Memory B cell (primary cell): ENCODE measurements at places on chromosomes 6 and 20.

GRCh38 chr20:39547546-39548408 lies 585.6 kb downstream of the DHX35 start:
- H3K4me1 ChIP-seq = peaks cover 25% of the 10 kb centered on the region
- H3K4me3 ChIP-seq = no peak overlapping the region
- no peak for DNase-seq
- peaks cover 5% of the 10 kb centered on the region for H3K36me3 ChIP-seq

DNA sequence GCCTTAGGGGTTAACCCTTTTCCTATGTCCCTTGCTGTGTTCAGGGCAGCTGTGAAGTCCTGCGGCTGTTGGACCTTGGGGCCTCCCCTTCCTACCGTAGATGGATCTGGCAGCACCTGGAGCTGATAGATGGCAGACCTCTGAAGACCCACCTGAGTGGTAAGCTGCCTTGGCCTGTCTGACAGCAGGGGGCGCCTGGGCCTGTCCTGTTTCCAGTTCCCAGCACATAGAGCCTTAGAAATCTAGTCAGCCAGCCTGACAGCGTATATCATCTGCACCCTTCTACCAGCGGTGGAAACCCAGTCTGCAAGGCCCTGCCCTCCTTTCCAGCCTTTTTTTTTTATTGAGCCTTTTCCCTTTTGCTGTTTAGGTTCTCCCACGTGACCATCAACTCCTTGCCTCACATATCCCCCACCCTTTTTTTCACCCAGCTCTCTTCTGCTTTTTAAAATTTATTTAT lies 26.6 kb downstream of the CNBD2 start:
- peak; percentile 84 for DNase-seq
- no peaks in the 10 kb centered on the region for H3K27me3 ChIP-seq
- no peaks in the 10 kb centered on the region for H3K36me3 ChIP-seq
- H3K27ac ChIP-seq = no peak overlapping the region
- peaks cover 12% of the 10 kb centered on the region for H3K4me1 ChIP-seq

DNA sequence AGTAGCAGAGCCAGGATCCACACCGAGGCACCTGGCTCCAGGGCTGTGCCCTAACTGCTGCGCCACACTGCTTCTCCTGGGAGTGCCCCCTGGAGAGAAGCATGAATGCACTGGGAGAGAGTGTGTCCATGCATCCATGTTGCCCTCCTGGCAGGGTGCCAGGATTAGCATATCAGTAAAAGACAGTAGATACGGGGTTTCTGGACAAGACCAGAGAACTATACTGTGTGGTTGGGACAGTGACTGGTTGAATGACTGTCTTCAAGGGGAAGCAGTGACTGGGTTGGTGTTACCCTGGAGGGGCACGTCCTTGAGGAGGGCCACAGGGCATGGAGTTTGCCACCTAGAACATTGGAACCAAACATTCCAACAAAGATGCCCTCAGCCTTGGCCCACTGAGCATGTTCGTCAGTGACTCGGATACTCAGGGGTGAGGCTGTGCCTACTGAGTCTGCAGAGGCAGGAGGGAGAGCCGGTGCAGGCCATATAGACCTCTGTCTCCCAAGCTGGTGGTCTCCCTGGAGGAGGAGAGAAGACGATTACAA lies 288.8 kb downstream of the CDC5L start:
- peaks cover 4% of the 10 kb centered on the region for H3K27me3 ChIP-seq
- H3K4me3 ChIP-seq = no peak overlapping the region
- no peaks in the 10 kb centered on the region for H3K36me3 ChIP-seq
- no peak for DNase-seq
- no peak overlapping the region for H3K27ac ChIP-seq
- no peaks in the 10 kb centered on the region for H3K4me1 ChIP-seq

DNA sequence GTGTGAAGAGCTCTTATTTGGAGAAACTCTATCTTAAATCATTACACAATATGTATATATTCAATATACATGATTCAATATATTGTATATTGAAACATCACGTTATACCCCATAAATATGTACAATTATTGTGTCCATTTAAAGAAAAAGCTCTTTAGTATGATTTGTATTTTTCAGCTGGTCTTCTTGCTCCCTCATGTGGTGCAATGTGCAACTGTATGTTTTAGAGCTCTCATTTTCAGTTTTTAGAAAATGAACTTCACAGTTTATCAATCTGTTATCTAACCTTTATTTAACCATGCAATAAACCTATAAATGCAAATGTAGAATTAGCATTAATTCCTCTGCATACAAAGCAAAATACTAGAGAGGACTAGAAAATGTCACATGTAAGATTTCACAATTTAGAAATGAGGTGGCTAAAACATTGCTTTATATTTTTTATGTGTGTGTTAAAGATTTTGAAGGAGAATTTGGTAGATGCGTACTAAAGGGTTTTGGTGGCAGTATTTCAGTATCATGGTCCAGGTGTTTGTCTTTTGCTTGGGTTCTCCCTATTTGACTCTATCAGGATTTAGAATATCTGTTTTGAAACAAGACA lies 167.1 kb downstream of the PHF3 start:
- H3K36me3 ChIP-seq = no peaks in the 10 kb centered on the region
- peaks cover 2% of the 10 kb centered on the region for H3K4me1 ChIP-seq
- no peak overlapping the region for H3K27ac ChIP-seq
- H3K4me3 ChIP-seq = no peak overlapping the region
- peaks cover 9% of the 10 kb centered on the region for H3K27me3 ChIP-seq

DNA sequence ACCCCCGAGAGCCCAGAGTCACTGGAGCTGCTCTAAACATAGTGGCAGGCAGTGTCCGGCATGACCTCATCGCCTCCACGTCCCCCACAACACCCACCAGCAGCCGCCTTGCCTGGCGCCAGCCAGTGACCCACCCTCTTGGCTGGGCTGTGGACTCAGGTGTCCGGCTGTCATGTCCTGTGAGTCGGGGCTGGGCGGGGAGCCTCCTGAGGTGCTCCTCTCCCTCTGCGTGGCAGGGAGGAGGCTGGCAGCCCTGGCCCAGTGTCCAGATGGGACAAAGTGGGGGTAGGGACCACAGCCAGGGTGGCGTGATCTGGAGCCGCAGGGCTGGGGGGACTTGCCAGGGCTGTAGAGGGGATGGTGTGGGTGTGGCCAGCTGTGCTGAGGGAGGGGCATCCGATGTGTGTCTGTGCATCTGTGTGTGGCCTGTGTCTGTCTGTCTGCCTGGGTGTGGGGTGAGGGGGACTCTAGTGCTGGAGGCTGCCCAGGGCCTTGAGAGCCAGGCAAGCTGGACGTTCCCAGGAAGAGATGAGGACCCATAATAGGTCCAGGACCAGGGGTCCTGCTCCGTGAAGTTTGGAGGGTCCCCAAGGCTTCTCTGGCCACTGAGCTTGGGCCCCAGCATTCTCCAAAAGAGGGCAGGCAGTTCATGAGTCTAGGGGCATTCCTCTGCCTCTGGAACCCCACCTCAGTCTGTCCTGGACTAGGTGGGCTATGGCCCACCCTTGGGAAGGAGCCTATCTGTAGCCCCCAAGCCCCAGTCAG lies 2.3 kb upstream of the SOX18 start:
- H3K27me3 ChIP-seq = peaks cover 37% of the 10 kb centered on the region
- peaks cover 3% of the 10 kb centered on the region for H3K36me3 ChIP-seq
- no peak overlapping the region for H3K4me3 ChIP-seq
- no peak for DNase-seq
- peaks cover 6% of the 10 kb centered on the region for H3K4me1 ChIP-seq
- H3K27ac ChIP-seq = no peak overlapping the region

DNA sequence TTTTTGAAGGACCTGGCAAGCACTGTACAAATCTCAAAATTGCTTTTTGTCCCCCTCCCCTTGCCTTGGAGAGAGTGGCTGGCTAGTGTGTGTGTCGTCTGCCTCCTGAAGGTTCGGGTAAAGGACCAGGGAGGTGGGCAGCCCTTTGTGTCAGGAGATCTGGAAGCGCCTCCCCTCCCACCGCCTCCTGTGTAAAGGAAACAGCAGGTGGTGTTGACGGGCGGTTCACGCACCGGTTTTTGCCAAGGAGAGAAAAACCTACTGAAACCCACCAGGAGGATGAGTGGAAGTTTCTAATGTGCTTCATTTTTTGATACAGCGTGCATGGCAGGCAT lies 1.2 kb downstream of the ENTPD6 start:
- no peaks in the 10 kb centered on the region for H3K36me3 ChIP-seq
- H3K27me3 ChIP-seq = no peaks in the 10 kb centered on the region
- H3K4me3 ChIP-seq = peak overlapping the region; percentile 92
- DNase-seq = no peak
- peaks cover 32% of the 10 kb centered on the region for H3K4me1 ChIP-seq
- H3K27ac ChIP-seq = peak overlapping the region; percentile 32

DNA sequence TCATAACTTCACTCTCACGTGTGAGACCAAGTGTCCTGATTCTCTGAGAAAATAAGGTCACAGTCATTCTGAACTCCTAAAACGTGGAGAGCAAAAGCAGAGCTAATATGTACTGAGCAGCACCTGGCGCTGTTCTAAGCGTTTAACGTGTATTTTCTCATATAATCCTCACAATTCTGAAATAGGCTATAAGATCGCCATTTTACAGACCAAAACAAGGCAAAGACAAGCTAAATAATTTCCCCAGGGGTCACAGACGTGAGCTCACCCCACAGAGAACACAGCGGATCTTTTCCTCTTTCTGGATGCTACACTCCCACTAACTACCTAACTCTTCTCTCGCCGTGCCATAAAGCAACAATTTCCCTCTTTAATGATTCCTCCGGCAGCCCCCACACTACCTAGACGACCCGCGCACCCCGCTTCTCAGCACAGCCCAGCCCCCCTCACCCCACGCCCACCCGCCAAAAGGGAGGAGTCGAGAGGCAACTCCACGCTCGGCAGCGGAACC lies 636 bp downstream of the SUPT3H start:
- peak overlapping the region; percentile 97 for H3K27ac ChIP-seq
- DNase-seq = no peak
- no peaks in the 10 kb centered on the region for H3K27me3 ChIP-seq
- no peaks in the 10 kb centered on the region for H3K36me3 ChIP-seq

- no peak overlapping the region for H3K4me3 ChIP-seq
- no peak for DNase-seq
- H3K36me3 ChIP-seq = no peaks in the 10 kb centered on the region
- no peaks in the 10 kb centered on the region for H3K4me1 ChIP-seq
Measured at GRCh38 chr6:141208101-141208500, 924.6 kb upstream of the GJE1 start.

DNA sequence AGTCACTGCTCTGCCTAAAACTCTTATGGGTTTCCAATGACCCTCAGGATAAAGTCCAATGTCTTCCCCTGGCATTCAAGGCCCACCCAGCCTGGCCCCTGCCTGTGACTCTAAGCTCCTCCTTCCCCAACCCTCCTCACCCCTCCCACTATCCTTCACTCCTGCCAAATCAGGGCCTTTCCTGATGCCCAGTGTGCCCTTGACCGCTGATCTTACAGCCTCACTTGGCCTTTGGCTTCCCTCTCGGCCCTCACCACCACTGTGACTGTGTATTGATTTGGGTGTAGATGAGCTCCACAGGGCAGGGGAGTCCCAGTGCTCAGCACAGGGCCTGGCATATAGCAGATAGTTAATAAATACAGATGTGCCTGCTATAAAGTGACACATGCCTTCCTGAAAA lies 115.7 kb downstream of the TOX2 start:
- H3K4me1 ChIP-seq = peaks cover 3% of the 10 kb centered on the region
- no peaks in the 10 kb centered on the region for H3K36me3 ChIP-seq
- H3K4me3 ChIP-seq = no peak overlapping the region

DNA sequence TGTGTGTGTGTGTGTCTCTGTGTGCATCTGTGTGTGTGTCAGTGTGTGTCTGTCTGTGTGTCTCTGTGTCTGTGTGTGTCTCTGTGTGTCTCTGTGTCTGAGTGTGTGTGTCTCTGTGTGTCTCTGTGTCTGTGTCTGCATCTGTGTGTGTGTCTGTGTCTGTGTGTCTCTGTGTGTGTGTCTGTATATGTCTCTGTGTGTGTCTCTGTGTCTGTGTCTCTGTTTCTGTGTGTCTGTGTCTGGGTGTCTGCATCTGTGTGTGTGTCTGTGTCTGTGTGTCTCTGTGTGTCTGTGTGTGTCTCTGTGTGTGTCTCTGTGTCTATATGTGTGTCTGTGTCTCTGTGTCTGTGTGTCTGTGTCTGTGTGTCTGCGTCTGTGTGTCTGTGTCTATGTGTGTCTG lies 207.8 kb downstream of the TAF4 start:
- H3K4me1 ChIP-seq = no peaks in the 10 kb centered on the region
- no peaks in the 10 kb centered on the region for H3K36me3 ChIP-seq
- H3K27me3 ChIP-seq = no peaks in the 10 kb centered on the region
- no peak overlapping the region for H3K27ac ChIP-seq
- DNase-seq = no peak

- no peak for DNase-seq
- H3K4me1 ChIP-seq = no peaks in the 10 kb centered on the region
- H3K27ac ChIP-seq = no peak overlapping the region
- no peaks in the 10 kb centered on the region for H3K36me3 ChIP-seq
Measured at GRCh38 chr20:11841972-11842461, 75.7 kb upstream of the BTBD3 start.

DNA sequence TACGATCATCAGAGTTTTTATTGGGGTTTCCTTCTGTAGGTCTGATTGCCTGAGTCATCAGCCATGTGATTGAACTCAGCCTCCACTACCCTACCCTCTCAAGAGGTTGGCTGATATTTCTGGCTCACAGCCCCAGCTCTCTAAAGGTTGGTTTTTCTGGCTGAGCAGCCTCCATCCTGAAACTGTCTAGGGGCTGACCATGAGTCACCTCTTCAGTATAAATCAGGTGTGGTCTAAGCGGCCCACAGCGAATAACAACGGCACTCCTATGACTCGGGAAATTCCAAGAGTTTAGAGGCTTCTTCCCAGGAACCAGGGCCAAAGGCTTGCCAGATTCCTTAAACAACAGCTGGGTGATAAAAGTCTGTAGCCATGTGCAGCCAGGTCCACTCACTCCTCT lies 115.5 kb downstream of the SOD2 start:
- H3K4me3 ChIP-seq = no peak overlapping the region
- no peaks in the 10 kb centered on the region for H3K36me3 ChIP-seq
- peaks cover 7% of the 10 kb centered on the region for H3K27me3 ChIP-seq
- no peak overlapping the region for H3K27ac ChIP-seq

DNA sequence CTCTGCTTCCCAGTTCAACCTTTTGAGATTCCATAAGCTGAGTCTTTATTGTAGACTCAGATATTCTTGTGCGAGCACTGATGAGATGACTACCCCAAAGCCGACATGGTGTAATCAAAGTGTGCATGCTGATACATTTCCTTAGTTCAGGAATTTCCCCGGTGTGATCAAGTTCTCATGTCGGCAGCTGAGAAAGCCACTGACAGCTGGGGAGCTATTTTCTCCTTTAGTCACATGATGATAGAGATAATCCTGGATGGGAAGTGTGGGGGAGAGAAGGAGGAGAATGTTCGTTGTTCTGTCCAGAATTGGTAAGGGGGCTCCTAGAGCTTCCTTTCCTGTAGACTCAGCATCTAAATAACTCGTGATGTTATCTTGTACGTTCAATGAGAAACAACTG lies 7.7 kb upstream of the CAP2 start:
- no peak overlapping the region for H3K4me3 ChIP-seq
- no peaks in the 10 kb centered on the region for H3K4me1 ChIP-seq
- DNase-seq = no peak
- peaks cover 4% of the 10 kb centered on the region for H3K27me3 ChIP-seq
- no peak overlapping the region for H3K27ac ChIP-seq

- H3K27ac ChIP-seq = no peak overlapping the region
- no peaks in the 10 kb centered on the region for H3K27me3 ChIP-seq
- peaks cover 32% of the 10 kb centered on the region for H3K4me1 ChIP-seq
Measured at GRCh38 chr6:111803804-111804203, 69.4 kb downstream of the FYN start.
